ENCODE measurements at places on chromosomes 1 and 21.

GRCh38 chr21:21436012-21436534 is 437.9 kb downstream of the NCAM2 start:
- DNase-seq: no peak

- DNase-seq: no peak
Observed at GRCh38 chr1:184747089-184747955, 7.3 kb downstream of the EDEM3 start.

GRCh38 chr21:38080888-38081287 is 164.6 kb upstream of the KCNJ6 start:
- no peak for DNase-seq

DNA sequence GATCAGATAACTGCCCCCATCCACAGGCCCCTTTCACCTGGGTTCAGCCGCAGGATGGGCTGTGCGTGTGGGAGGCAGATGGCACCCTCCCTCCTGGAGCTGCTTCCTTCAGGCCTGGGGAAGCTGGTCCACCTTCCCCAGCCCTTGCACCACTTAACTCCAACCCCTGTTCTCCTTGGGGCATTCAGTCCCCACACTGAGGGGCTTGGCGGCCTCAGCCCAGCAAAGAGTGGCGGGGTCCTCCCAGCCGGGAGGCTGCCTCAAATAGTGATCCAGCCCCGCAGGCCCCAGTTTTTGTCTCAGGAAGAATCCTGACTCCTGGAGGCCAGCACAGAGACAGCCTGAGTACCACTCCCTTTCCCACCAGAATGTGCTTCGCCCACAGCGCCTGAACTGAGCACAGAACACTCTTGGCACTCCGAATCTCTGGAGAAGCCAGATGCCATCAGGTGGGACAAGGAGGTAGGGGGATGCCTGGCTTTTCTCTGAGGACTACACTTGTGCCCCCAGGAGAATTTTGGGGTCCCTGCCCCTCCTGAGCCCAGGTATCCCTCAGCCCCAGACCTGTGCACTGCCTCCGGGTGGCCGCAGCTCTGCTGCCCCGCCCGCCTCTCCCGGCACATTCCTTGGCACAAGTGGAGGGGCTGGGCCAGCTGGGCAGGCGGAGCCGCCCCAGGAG is 936 bp downstream of the PAQR6 start:
- DNase-seq: no peak

DNA sequence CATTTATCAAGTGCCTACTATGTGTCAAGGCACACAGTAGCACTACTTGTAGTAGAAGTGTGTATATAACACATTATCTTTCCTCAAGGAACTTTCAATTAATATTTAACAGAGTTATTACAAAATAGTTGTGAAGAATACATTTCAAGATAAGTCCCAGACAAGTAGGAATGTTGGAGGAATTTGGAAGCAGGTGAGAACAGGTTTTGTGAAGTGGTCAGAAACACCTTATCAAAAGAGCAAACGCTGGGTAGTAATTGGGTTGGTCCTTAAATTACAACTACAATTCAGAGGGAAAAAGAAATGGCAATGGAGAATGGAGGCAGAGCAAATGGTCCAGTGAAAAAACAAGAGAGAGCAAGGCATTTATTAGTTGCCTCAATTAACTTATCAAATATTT is 218.8 kb downstream of the ADGRL2 start:
- DNase-seq: no peak

GRCh38 chr1:166193057-166193698 is 26.4 kb upstream of the FAM78B start:
- no peak for DNase-seq

- DNase-seq: no peak
Observed at GRCh38 chr1:160005070-160005469, 26.7 kb downstream of the PIGM start.

Measured in naive thymus-derived CD8-positive, alpha-beta T cell (primary cell).